ENCODE measurements at places on chromosomes 12 and 14.

- no peak for DNase-seq
Observed at GRCh38 chr12:50988871-50989270, 36.5 kb downstream of the HIGD1C start.

DNA sequence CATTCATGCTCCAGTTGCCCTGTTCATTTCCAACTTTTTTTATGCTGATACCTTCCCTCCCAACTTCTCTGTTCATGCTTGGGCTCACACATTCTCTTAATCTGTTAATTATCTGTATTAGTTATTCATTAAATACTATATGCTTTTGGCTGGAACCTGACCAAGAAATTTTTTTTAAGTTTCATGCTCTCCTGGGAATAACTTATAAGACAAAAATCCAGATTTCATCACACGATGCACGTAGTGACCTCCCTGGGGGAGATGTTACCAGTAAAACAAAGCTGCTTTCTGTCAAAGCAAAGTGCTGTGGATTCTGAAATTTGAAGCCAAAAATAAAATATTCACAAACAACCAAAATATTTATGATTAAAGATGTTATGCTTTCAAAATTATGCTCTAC, 215.0 kb upstream of the USP15 start:
- DNase-seq: no peak

- DNase-seq: no peak
Observed at GRCh38 chr12:131636266-131636665, 74.6 kb upstream of the SFSWAP start.

DNA sequence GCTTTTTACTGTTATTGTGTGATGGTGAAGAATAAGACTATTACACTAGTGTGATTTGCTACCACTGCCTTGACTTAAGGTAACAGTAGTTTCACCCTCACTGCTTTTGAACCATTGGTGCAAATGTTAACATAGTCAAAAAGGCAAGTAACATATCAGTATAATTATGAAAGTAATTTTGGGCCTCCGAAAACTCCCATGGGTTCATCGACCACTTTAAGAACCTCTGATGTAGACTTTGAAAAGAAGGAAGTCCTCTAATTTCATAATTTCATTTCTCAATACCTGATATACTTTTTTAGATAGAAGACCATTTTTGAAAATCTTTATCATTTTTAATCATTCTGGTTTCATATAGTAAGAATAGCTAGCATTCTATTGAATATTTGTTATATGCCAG, 57.7 kb downstream of the ETNK1 start:
- no peak for DNase-seq

DNA sequence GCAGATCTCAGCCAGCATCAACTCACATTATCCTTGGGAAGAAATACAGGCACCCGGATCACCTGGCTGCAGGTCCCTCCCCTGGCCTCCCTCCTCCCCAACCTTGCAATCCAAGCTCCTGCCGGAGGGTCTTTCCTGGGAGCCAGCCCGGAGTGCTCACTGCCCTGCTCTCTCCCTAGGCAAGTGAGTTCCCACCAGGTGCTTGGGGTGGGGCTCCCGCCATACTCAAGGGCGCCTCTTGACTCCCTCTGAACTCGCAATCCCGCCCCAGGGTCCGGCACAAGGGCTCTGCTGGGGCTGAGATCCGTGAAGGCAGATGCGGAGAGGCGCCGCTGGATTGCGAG, 1.2 kb upstream of the CEP170B start:
- no peak for DNase-seq

- no peak for DNase-seq
Observed at GRCh38 chr14:93090826-93091555, 24.7 kb downstream of the ITPK1 start.

DNA sequence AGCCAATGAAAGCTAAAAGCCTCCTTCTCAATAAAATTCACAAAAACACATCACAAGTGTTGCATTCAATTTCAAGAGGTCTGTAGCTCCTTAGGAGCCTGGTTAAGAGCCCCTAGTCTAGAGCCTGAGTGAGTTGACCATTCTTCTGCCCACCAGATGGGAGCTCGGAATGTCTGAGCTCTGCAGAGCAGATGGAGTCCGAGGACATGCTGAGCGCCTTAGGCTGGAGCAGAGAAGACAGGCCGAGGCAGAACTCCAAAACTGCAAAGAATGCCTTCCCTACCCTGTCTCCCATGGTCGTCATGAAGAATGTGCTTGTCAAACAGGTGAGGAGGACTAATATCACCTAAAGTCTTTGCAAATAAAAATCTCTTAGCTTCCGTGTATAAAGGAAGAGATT, 11.6 kb downstream of the CIPC start:
- no peak for DNase-seq

DNA sequence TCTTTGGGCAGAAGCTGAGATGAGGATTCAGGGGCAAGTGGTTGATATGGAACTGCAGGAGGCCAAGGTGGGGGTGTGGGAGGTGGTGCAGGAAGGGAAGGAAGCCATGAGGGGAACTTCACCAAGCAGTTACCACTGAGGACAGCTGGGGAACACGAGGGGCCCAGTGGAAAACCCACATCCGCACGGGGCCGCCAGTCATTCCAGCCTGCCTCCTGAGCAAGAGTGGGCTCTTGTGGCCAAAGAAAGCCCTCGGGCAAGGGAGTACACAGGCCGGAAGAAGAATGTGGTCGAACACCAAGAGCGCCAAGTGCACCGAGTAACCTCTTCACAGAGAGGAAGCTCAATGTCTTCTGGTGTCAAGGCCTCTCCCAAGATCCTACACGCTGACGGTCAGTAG, 252.2 kb upstream of the FOXN3 start:
- no peak for DNase-seq

DNA sequence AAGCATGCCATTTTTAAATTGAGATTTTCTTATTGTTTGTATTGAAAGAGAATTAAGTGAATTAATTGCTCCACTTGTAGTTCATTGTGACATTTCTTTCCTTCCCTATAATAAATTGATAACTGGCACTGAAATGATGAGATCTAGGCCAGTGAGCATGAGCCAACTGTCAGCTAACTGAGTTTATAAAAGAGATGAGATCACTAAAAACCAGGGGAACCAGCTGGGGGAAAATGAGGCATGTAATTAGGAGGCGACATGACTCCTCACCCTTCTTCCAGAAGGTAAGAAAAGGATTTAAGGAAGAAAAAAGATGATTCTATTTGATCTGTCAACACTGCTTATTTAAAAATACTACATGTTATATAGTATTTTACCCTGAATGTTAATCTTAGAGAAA, 104.5 kb upstream of the DNM1L start:
- DNase-seq: no peak

GRCh38 chr14:26765768-26766520, 168.1 kb upstream of the NOVA1 start:
- no peak for DNase-seq

DNA sequence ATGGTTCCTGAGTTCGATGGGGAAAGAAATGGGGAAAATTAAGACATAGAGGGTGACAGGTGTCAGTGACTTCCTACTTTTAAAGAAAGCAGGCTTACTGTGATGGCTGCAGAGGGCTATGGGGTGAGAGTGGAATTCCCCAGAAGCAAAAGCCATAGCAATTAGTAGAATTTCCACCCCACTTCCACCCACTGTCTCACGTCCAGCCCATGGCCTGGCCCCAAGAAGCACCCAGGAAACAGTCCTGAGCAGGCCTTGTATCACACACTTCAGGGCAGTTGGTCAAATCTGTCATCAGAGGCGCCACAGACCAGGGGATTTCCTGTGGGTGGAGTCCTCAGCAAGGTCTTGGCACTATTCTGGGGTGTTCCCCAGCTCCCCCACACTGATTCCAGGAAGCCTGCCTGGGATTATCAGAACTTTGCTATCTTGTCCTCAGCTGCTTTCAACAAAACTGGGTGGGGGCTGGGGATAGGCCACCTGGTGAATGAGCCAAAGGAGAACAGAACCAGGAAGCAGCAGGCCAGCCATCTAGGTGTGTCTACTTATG, 120.1 kb upstream of the CCND2 start:
- peak; percentile 34 for DNase-seq

GRCh38 chr12:12613344-12613743, 1.7 kb downstream of the CREBL2 start:
- no peak for DNase-seq

GRCh38 chr14:80356413-80356812, 145.1 kb upstream of the DIO2 start:
- DNase-seq: no peak

DNA sequence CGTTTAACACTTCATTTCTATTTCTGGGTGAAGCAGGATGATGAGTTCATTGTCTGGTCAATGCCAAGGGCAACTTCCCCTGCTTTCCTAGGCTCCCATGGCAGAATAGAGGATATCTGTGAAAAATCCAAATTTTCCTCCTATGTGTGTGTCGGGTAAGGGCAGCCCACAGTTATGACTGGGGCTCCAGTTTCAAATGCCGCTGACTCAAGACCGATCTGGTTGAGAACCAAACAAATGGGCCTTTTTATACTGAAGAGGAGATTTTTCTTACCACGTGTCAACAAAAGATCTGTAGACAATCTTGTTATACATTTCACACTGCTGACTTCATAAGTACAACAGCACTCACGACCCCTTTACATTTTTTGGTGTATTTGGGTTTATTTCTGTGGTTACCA, 120.8 kb downstream of the CHST11 start:
- DNase-seq: no peak

DNA sequence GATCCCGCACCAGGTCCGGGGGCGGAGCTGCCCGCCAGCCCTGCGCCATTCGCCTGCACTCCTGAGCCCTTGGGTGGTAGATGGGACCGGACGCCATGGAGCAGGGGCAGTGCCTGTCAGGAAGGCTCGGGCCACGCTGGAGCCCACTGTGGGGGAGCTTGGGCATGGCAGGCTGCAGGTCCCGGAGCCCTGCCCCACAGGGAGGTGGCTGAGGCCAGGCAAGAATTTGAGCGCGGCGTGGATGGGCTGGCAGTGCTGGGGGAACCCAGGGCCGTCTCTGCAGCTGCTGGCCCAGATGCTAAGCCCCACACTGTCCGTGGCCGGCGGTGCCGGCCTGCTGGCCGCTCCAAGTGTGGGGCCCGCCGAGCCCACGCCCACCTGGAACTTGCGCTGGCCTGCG, 260.0 kb downstream of the NPAS3 start:
- no peak for DNase-seq

GRCh38 chr12:98259693-98260092, 255.7 kb upstream of the TMPO start:
- no peak for DNase-seq

- DNase-seq: no peak
Observed at GRCh38 chr14:70707138-70708038, 65.7 kb downstream of the TTC9 start.

DNA sequence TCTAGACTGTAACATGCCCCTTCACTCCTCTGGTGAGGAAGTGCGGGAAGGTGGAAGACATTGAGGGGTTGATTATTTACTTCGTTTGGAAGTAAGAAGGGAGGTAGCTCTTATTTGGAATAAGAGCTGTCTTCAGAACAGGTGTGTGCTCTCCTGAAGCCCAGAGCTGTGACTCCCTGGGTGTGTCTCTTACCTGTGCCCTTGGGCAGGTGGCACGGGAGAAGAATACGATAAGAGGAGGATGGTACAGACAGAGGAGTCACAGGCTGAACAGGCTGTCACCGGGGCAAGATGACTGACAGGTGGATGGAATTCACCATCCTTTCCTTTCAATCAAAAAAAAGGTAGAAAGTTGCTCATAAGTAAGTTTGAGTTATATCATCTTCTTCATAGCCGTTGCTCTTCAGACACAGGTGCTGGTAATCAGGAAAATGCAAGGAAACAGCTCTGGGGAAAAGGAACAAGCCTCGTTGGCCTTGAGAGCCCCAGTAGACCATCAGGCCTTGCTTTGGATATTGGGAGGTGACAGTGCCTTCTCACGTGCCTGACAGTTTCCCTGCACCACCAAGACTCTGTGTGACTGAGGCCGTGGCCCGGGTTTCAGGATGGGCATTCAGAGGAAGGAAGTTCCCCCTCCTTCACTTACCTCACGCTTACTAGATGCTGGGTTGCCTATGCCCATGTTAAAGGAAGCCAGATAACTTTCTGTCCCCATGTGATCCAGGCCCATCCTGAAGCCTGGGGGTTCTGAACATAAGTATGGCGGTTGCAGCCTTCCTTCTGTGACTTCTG, 120.4 kb downstream of the ETV6 start:
- no peak for DNase-seq

- DNase-seq: no peak
Observed at GRCh38 chr12:51028813-51029150, 2.6 kb upstream of the SLC11A2 start.

DNA sequence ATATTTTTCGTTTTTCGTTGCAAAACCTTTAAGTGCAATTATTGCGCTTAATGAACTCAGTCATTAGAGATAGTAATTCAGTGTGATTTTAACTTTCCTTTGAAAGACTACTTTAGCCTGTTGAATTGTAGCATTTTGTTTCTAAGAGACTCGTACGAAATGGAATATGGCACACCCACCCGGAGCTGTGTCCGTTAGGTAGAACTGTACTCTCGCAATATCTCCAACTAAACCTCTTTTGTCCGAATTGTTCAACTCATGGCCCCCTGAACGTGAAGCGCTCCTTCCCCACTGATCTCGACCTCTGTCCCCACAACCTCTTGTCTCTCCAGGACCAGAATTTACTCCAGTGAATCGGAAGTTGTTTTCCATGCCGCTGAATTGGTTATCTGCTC, 800 bp downstream of the PCNX4 start:
- DNase-seq: no peak

DNA sequence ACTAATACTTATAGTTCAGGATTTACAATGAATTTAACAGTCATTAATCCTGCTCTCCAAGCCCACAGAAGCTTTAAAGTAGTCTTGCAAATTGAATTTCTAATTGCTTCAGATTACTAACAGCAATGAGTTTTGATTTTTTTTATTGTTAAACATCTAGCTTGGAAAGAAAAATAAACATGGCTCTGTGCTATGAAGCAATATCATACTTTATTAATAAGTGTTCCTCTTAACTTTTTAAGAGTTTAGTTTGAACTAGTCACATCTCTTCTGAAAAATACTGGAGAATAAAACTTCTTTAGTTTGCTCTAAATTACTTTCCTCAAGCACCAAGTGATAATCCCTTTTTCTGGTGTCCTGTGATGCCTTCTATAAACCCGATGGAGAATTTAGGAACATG, 250.2 kb downstream of the TRHDE start:
- no peak for DNase-seq

- DNase-seq: no peak
Observed at GRCh38 chr14:92930737-92931602, 8.0 kb downstream of the CHGA start.
